ENCODE measurements at places on chromosomes 7 and 10.

GRCh38 chr10:87702973-87703294, 43.3 kb downstream of the PAPSS2 start:
- no peak for DNase-seq

DNA sequence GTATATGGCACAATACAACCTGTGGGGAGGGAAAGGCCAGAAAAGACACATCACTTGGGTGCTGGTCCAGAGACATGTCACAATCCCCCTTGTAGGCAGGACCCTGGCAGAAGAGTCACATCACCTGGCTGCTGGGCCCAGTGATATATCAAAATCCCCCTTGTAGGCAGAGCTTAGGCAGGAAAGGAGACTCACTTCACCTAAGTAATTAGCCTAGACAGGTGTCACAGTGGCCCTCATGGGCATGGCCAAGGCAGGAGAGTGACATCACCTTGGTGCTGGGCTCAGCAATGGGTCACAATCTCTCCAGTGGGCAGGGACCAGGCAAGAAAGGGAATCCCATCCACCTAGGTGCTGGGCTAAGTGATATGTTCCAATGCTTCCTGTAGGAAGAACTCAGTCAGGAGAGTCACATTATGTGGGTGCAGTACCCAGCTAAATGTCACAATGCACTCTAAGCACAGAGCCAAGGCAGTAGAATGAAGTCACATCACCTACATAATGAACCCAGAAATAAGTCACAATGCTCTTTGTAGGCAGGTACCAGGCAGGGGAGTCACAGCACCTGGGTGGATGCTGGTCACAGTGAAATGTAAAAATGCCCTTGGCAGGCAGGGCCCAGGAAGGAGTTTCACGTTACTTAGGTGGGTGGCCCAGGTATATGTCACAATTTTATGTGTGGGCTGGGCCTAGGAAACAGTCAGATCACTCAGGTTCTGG, 18.9 kb upstream of the ZNF736 start:
- DNase-seq: no peak

GRCh38 chr7:55108818-55109217, 90.0 kb downstream of the EGFR start:
- no peak for DNase-seq

- no peak for DNase-seq
Measured at GRCh38 chr7:46054915-46055314, 133.8 kb upstream of the IGFBP3 start.

DNA sequence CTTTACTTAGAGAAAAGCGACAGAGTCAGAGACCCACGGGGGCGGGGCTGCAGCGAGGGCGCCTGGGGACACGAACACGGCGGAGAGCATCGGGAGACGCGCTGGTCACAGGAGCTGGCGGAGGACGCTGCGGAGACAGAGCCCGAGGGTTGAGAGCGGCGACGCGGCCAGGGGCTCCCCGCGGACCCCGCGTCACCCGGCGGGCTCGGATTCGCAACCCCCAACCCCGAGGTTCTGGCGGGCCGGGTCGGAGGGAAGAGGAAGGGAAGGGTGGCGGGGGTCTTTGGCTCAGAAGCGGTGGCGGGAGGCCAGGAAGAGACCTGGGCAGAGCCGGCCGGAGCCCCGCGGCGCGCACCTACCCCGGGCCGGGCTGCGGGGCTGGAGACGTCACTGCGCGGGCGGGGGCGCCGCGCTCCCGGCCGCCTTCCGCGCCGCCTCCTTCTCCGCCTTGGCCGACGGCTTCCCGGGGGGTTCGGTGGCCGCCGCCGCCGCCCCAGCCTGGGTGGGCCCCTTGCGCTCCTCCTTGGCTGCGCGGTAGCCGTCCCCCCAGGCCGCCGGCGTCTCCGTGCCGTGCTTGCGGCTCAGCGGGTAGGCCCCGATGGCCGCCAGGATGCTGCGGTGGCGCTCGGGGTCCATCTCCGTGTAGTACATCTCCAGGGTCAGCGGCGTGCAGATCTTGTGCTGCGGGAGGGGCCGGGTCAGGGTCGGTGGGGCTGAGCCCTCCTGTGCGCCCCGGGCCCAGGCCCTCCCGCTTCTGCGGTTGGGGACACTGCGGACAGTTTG, 11.1 kb downstream of the CALY start:
- no peak for DNase-seq

DNA sequence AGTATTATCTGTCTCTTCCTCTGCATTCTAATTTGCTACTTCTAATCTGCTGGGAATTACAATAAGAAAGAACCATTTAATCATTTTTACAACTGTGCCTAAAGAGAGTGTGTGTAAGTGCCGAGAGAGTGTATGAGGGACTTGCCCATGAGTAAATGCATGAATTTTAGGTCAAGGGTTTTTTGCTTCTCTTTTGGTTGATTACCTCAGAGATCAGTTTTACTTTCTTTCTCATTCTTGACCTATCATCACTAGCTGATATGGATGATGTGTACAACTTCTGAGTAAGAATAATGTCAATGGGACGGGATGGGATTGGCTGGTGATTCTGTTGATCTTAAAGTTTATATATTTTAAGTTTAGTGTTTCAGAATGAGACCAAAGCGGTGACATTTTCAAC, 47.8 kb downstream of the IKZF1 start:
- no peak for DNase-seq

- no peak for DNase-seq
Measured at GRCh38 chr7:127392182-127392565, 334 bp downstream of the ZNF800 start.

DNA sequence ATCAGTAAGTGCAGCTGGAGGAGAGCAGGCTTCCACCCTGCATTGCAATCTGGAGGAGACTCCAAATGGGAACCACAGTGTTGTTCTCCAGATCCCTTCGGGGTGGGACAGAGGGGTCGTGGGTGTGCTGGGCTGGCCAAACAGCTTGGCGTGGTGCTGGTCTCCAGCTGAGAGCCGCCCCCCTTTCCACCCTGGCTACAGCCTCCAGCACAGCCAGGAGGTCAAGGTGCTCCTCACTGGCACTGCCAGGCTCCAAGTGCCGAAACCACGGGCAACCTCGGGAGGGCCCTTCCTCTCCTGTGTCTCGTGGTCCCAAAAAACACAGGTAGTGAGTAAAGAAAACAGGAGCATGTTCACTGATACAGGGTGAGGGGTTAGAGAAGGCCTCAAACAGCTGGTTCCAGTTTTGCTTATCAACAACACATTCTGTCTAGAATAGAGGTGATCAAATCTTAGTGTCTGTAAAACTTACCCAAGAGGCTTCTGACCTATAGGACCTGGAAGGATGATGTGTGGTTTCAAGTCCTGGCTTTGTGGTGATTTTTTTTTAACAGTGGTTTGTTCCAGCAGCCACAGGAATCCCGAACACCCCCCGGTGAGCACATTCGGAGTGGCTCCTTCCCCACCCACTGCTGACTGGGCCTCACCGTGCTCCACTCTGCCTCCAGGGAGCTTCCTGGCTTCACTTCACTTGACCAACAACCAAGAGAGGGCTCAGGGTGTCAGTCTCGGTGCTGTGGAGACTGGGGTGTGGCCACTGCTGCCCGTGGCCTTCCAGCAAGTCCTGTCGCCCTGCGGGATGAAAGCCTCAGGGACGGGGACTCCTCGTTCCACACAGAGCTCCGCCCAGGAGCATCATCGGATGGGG, 31.2 kb upstream of the EN2 start:
- DNase-seq: no peak

GRCh38 chr10:13146379-13146778, 15.0 kb upstream of the MCM10 start:
- DNase-seq: no peak

DNA sequence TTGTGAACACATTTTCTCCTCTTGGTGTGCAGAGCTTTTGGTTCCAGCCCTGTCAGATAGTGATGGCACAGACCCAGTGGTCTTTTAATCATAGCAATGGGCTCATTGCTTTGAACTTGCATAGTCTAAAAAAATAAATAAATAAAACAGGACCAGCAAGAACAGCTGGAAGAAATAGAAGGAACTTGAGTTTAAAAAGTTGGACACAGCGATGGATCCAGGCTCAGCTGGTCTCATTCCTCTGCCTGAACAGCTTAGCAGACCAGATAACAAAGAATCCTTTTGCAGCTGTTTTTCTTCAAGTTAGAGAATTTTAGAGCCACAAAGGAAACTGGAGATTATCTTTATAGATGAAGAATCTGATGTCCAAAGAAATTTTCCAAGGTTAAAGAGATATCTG, 1005.6 kb downstream of the LRMDA start:
- no peak for DNase-seq

DNA sequence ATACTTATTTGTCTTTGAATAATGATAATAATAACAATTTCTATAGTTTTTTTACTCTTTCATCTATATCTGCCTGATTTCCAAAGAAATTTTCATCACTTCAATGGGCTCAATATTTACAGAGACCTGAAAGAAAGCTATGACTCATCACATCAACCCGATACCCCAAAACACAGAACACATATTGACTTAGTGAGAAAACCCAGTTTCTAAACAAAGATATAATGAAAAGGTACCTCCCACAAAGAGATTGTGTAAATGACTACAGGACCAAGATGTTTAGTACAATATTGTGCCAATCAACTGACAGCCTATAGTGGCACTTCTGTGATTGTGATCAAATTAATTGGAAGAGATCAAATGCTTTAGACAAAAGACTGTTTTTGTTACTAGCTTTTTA, 133.9 kb downstream of the PCDH15 start:
- no peak for DNase-seq

DNA sequence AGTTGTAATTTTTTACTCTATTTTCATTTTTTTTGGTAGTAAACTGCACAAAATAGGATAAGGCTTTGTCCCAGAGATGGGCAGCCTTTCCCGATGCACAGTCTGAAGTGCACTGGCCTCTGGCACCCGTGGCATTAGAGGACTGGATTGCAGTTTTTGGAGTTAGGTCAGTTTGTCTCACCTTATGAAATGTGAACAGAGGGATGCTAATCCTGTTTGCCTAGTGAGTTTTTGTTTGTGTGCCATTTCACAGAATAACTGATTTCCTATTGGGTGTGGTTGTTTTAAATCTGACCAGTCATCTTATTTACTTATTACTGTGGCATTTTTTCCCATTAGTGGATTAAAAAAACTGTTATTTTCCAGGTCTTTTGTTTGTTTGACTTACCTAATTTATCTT, 109.5 kb upstream of the GATA3 start:
- no peak for DNase-seq

DNA sequence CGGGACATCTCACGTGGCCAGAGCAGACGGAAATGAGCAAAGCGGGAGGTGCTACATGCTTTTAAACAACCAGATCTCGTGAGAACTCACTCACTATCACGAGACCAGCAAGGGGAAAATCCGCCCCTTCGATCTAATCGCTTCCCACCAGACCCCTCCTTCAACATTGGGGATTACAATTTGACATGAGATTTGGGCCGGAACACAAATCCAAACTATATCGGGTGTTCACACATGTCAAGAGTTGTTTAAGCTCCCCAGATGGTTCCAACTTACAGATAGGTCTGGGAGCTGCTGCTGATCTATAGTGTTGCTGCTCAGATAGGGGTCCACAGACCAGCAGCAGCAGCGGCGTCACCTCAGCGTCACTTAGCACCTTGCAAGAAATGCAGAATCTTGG, 194.9 kb downstream of the GPAM start:
- DNase-seq: no peak

DNA sequence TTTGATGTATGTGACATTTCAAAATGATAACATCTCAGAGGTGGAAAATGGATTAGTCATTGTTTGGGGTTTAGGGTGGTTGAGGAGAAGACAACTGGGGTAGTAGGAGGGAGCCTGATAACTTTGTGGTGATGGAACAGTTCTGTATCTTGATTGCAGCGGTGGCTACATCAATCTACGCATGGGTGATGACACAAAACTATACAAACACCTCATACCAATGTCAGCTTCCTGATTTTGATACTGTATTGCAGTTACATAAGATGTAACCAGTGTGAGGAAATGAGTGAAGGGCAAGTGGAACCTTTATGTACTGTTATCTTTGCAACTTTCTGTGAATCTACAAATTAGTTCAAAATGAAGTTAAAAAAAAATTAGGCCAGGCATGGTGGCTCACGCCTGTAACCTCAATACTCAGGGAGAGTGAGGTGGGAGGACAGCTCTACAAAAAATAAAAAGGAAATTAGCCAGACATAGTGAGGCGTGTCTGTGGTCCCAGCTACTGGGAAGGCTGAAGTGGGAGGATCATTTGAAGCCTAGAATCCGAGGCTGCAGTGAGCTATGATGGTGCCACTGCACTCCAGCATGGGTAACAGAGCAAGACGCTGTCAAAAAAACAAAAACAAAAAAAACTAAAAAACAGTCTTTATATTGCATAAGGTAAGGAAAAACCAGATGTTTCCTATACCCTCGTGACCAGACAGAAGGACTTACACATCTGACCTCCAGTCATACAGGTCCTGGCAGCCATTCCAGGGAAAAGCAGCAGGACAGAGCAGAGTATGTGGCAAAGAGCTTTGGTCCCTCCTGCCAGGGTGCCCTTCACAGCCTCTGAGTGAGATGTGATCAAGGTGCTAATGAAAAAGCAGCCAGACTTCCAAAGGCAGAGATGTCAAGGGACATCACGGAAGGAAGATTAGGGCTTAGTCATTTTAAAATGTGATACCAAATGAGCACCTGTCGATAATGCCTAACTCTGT, 50.8 kb downstream of the CYTH3 start:
- DNase-seq: no peak

DNA sequence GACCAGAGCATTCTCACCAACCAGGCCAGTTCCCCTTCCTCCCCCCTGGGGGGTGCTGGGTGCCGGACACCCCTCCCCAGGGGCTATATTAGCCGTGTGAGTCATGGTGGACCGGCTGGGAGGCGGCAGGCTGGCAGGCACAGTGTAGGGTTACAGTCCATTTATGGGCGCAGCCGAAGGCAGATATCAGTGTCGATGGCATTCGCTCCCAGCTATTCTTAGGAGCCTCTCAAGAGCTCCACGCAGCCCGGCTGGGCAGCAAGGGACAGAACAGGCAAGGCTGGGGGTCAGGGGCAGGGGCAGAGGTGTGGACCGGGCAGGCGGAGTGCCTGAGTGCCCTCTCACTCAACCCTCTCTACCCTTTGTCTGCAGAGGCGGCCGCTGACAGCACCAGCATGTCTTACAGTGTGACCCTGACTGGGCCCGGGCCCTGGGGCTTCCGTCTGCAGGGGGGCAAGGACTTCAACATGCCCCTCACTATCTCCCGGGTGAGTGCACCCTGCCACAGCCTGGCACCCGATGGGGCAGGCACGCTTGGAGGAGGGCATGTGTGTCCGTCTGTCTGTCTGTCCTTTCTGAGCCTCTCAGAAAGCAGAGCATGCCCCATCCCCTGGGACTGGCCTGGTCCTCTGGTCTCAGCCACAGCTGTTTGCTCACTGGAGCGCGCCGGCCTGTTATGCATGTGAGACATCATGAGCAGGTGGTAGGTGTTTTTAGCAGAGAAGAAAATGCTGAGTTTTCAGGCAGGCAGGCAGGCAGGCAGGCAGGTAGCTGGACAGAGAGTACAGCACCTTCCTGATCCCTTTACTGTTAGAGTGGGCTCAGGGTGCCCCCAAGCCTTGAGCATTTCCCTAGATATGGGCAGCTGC, at the start of gene LDB3:
Gene LDB3 (plus strand): TSS at position 215 of the 869 bp plus-strand sequence. CDS start 181 bp downstream, at position 396.
- no peak for DNase-seq

- no peak for DNase-seq
Measured at GRCh38 chr10:62640411-62640810, 164.1 kb upstream of the ADO start.

- DNase-seq: no peak
Measured at GRCh38 chr7:107103369-107103768, 58.9 kb downstream of the PRKAR2B start.
